Activated T-helper 1 cell treated with anti-CD3 and anti-CD28 coated beads, Interleukin-2, amount 50 U/mL, for 16 hours (primary cell): ENCODE measurements at places on chromosomes 6 and 20.

- DNase-seq, result no peak
These were observed 95.1 kb upstream of the SASH1 start for GRCh38 chr6:148247386-148248063.

DNA sequence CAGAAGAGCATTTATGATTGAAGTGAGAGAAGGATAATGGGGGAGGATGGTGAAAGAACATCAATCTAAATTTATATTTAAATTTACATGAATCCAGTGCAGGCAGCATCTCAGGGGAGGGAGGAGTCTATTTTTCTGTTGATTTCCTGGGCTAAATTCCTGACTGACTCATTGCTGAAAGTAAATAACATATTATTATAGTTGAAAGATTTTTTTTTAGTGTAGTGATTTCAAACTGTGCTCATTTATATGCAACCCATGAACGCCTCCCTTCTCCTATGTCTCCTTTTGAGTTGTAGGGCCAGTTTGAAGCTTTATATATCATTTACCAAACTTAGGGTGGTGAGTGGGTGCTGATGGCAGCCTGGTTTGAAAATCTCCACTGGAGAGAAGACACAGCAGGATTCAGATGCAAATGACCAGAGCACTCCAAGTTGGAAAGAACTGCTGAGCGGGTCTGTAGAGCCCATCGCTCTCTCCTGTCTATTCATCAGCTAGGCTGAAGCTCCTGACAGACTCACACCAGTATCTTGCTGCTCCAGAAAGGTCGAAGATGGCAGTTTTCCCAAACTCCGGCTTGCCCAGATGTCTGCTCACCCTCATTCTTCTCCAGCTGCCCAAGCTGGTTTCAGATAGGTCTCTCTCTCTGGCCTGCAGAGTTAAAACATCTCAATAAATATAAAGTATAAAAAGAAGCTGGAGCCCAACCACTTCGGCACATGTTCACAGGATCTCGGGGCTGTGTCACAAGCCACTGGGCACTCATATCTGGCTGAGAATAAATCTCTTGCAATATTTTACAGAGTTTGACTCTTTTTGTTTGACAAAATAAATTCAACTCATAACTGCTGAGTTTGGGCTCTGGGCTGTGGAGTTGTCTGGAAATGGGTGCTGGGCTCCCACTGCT lies 18.3 kb downstream of the BTN2A1 start:
- DNase-seq, result no peak

- no peak for DNase-seq
These were observed 23.5 kb downstream of the MDGA1 start for GRCh38 chr6:37674161-37674560.

DNA sequence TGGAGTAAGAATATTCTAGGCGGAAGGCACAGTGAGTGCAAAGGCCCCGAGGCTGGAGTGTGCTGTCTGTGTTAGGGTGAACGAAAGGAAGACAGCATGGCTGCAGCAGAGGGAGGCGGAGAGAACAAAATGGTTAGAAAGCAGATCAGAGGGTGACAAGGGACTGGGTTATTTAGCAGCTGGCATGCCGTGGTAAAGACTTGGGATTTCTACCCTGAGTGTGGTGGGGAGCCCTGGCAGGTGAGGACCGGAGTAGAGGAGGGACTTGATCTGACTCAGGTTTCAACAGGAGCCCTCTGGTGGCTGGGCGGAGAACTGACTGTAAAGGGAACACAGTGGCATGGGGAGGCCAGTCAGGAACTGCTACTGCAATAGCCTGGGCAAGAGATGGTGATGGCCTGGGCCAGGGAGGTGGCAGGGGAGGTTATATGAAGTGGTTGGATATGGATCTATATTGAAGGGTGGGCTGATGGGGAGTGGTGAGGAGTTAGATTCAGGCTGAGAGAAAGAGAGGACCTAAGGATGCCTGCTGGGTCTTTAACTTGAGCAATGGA lies 38.0 kb downstream of the PIM1 start:
- peak; percentile 77 for DNase-seq

- DNase-seq, result no peak
These were observed 16.7 kb downstream of the NEDD9 start for GRCh38 chr6:11215773-11216172.

DNA sequence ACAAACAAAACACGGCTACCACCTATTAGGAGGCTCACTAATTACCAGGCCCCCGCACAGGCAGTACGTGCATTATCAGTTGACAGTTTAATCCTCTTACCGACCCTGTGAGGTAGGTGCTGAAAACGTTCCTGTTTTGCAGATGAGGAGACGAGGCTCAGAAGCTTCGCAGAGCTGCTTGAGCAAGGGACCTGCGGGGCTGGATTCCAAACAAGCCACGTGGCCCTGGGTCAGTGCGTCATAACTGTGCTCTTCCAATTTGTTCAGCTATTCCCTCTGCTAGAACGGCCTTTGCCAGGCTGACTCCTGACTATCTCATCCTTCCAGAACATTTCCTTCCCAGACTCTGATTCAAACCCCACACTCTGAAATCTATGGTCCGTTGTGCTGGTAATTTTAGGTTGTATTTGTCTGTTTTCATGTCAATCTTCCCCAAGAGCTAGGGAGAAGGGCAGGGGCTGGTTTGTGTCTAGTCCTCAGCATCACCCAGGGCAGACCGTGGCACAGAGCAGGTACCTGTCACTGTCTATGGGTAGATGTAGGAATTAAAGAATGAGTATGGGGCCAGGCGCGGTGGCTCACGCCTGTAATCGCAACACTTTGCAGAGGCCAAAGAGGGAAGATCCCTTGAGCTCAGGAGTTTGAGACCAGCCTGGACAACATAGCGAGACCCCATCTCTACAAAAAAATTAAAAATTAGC lies 28.8 kb upstream of the TLDC2 start:
- DNase-seq, result no peak

DNA sequence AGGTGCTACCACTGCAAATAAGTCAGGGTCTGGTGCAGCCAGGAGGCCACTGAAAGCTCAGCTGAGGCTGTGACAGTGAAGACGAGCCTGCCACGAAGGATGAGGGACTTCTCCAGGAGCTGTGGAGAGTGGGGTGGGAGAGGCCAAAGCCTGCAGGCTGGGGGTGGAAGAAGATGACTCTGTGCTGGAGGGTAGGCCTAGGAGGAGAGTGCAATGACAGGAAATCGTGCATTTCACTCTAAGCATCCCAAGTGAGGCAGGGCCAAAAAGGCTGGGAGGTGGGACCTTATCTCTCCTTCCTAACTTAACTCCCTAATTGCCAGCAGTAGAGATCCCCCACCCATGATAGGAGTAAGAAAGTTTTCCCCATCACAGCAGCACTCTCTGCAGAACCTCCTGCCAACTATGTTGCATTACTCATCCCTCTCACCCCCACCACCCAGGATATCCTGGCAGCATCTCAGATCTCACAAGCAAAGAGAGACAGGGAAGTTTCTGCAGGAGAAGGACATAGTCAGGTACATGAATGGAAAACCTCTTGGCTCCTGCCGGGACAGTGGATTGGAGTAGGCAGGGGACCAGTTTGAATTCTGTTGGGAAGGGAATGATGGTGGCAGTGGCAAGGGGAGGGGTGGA lies 466.2 kb downstream of the CDH26 start:
- DNase-seq, result no peak

DNA sequence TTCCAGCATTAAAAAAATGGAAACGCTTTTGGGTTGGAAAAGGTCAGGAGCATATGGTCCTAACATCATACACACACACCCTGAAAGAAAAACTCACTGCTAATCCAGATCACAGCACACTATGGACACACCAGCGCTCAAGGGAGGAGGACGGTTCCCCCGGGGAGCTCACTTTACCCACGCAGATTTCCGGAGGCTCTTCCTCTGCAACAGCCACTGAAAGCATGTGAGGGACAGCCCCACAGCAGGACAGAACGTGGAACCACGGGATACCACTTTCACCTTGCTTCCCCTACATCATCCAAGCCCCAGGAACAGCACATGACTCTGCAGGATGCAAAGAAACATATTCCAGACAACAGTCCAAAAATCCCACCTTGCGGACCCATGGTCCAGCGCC lies 13.2 kb downstream of the SNHG17 start:
- no peak for DNase-seq

DNA sequence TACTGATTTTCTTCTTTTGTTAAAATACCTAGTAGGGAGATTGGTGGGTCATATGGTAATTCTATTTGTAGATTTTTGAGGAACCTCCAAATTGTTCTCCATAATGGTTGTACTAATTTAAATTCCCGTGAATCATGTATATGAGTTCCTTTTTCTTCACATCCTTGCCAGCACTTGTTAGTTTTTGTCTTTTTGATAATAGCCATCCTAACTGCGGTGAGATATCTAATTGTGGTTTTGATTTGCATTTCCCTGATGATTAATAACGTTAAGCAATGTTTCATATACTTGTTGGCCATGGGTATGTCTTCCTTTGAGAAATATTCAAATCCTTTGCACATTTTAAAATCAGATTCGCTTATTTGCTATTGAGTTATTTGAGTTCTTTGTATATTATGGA lies 110.9 kb downstream of the JAG1 start:
- no peak for DNase-seq

DNA sequence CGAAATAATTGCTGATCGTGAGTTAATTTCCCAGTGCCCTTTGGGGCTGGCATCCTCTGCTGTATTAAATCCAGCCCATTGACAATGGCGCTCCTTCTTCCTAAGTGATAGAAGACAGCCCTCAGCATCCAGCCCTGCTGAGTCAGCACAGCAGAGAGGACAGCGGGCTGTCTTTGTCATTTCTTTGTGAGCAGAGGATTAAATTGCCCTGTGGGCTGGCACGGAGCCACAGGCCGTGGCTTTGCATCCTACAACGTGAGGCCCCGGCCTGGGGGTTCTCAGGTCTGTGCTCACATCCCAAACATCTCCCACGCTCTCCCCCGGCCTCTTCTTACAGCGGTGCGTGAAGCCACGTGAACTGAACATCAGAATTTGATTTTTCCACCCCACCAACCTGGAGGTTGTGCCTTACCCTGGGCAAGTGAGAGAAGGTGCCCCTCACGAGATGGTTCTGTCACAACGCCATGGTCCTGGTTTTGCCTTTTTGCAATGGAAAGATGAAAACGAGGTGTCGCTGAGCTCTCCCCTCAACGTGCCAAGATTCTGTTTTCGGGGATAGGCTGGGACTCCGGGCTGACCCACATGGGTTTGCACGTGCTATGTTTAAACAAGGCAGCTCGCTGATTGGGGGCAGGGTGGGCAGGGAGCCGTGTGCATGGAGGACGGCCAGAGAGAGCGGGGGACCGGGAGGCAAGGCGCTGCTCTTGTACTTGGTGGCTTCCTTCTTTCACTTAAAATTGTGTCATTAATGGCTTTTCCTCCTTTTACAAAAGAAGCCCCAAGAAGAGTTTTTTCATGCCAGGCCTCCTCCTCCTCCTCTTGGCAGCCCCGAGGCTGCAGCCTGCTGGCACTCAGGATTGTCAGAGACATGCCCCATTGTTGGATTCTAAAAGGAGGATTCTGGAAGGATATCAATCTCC lies 19.5 kb downstream of the CDH4 start:
- no peak for DNase-seq

DNA sequence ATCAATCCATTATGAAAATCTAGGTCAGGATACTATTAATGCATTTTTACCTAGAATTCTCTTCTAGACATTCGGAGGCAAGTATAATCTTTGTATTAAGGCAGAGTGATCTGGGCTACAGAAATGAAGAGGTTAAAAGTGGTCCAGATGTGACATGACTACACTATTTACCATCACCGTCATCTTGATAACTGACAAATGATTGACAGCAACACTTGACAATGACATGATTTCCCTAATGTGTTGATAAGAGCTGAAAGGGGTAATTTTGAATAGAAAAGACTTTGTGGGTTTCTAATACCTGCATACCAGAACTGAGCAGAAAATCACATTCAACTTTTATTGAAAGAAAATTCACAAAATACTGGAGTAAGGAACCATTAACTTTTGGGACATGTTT lies 718.9 kb upstream of the MAP3K7 start:
- DNase-seq, result no peak

DNA sequence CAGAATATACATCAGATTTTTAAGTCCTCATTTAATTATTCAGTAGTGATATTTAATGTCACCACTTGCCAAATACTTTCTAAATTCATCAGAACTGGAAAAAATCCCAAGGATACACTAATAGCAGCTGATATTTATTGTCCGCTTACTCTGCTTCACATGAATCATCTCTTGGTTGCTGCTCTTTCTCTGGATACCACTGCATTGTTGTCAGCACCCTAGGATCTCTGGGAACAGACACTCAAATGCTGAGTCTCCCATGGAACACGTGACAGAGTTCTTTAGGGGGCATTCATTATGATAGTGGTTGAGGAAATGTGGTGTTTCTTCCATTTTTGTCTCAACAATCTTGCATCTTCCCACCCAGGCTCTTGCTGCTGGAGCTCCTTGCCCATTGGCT lies 318.0 kb downstream of the RFPL4B start:
- DNase-seq, result no peak

GRCh38 chr6:46969206-46969605 lies 47.5 kb upstream of the ADGRF5 start:
- no peak for DNase-seq

- DNase-seq, result no peak
These were observed 46.9 kb downstream of the MAP3K4 start for GRCh38 chr6:161038229-161039031.

- no peak for DNase-seq
These were observed 949.6 kb downstream of the TBC1D32 start for GRCh38 chr6:120384671-120385070.

GRCh38 chr20:61797200-61797599 lies 268.5 kb downstream of the TAF4 start:
- no peak for DNase-seq

GRCh38 chr20:47411161-47411560 lies 54.7 kb upstream of the ZMYND8 start:
- no peak for DNase-seq

- no peak for DNase-seq
These were observed 5.6 kb upstream of the ZNF831 start for GRCh38 chr20:59157961-59158541.

GRCh38 chr20:64268174-64268573 lies 12.6 kb downstream of the PCMTD2 start:
- no peak for DNase-seq

GRCh38 chr6:9647599-9647998 lies 767.3 kb downstream of the TFAP2A start:
- DNase-seq, result no peak

DNA sequence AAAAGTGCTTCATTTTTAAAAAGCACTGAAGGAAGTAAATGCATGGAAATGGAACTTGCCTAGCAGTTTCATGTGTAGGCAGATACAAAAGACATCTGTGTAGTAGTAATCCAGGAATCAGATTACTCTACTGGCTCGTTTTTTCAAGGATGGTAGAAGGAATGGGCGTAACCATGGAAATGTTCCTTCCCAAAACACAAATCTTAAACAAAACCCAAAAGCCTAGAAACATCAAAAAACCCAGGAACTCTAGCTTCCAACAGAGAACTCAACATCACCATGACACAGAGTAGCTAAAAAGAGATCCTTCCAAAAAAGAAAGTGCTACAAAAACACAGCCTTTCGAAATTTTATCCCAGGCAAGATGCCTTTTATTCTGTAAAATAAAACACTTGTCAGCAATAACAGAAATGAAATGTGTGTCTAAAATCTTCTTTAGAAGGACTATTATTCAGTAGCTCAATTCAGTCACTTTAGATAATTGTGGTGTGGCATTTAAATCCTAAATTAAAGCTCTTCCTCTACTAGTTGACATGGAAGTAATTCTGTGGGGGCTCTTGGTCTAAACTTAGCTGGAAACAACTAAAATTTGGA lies 81.7 kb downstream of the FAM217A start:
- no peak for DNase-seq

GRCh38 chr6:155188707-155189496 lies 74.9 kb upstream of the CLDN20 start:
- no peak for DNase-seq

GRCh38 chr6:109772883-109773431 lies 81.9 kb downstream of the FIG4 start:
- no peak for DNase-seq
